ENCODE measurements at places on chromosomes 6 and 20.

DNA sequence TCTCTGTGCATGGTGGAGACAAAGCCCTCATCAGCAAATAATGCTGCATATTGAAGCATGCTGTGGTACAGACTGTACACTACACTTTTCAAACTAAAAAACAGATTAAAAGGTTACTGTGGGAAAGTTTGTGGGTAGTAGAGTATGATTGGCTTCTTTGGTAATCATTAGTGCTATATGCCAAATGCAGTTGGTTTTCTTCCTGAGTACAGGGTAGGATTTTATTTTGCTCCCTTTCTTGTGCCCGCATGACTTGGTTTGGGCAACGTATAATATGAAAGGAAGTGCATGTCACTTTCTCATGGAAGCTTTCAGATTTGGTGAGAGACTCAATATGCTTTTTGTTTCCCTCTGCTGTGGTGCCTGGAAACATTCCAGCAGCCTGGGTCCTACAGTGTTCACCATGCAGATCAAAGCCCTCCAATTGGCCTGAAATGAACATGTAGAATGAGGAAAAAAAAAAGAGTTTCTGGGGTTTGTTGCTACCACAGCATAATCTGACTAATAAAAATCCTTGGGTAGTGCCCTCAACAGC, 270.7 kb upstream of the ADGRB3 start:
- no peak for DNase-seq

DNA sequence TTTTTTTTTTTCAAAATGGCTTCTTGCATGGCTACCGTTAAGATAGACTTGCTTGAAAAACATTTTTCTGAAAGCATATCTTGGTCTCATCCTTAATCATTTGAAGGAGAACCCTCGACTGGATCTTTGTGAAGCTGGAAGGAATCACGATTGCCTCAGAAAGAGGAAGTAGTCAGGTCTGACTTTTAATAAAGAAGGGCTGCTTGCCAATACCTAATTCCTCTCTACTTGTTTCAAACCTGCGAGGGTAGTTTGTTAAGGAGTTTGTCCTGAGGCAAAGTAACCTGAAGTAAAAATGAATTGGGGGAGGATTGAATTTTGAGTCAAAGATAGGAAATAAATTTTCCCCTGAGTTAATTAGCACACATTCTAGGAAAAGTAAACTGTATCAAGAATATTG, 288.1 kb upstream of the MAP3K7 start:
- no peak for DNase-seq

GRCh38 chr6:147528511-147529145, 20.1 kb downstream of the SAMD5 start:
- DNase-seq, result no peak

DNA sequence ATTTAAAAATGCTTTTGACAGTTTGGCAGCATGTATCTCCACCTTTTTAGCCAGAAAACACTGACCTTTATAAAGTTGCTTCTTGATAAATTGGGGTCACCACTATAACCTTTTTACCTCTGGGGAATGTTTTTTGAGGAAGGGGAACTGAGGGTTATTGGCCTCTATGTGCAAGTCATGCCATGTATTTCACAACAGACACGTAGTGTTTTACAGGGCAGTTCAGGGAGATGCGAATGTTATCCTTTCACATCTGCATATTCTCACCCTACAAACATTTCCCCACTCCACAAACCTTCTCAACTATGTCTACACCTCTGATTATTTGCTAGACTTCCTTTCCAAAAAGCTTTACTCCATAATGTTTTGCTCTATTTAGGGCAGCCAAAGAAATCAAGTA, 17.0 kb upstream of the SLA2 start:
- DNase-seq, result no peak

DNA sequence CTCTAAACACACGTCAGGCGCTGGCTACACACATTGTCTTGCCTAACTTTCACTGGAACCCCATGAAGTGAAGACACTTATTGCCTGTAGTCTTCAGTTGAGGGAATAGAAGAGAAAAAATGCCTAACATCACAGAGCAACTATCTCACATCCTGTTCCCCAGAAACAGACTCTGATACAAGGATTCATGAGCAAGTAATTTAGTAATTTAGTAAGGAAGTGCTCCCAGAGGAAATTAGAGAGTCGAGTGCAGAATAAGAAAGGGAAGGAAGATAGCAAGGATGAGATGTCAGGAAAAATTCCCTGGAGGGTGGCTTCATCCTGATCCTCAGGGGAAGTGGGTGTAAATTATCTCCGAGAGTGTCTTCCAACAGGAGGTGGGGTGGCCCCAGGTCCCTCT, 104.0 kb downstream of the FOXA2 start:
- DNase-seq, result no peak

DNA sequence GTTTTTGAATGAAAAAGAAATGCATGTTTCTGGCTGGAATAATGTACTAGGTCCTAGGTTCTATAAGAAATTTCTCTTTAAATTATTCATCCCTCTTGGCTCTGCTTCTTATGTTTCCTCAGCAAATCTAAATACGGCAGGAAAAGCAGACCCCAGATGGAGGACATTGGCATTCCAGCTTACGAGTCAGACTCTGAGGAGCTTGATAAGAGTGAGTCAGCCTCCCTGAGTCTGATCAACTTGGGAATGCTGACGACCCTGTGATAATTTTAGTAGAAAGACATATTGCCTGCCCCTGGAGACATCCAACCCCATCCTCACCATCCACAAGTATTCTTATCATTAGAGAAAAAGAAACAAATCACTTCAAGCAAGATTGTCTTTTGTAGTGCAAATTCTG, 509.7 kb upstream of the MARCKS start:
- no peak for DNase-seq

- DNase-seq, result no peak
Observed at GRCh38 chr20:50758992-50759391, 27.6 kb downstream of the PARD6B start.
